ENCODE measurements at places on chromosomes 5 and 9.
A peak's percentile ranks its signal among the peaks of the same experiment; 100 is the strongest.

DNA sequence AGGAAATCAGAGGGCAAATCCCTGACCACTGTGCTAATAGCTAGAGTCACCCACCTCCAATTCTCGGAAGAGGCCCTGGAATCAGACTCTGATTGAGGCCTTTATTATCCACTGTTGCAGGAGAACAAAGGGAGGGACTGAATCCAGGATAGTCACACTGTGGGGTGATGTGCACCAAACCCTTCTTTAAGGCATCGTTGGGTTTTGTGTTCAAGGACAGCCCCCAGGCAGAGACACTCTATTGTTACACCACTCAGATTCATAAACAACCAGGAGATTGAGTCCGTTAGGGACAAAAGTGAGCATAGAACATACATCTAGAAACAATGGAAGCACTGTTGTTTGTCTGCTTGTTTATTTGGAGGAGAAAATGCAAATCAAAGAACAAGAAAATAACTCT is 124.6 kb upstream of the TBCA start:
- DNase-seq = no peak

- no peak for DNase-seq
These were observed 50.9 kb downstream of the VCAN start for GRCh38 chr5:83522446-83522845.

GRCh38 chr9:113454914-113455761 is 8.4 kb upstream of the RGS3 start:
- DNase-seq = peak; percentile 30

DNA sequence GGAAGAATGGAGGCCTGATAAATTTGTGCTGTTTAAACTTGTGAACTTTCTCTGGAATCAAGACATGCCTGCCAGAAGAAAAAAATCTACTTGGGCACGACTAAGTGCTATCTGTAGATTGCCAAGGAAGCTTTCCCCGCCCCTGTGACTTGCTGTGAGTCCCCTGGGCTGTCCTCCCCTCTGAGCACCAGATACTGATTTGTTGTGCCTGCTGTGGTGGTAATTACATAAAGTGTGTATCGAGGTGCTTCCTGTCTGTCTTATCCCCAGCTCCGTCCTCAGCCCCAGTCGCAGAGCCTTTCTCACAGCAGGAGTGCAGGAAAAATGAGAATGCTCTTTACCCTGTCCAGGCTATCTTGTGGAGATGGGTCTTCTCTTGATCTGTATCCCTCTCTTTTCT is 53.9 kb downstream of the TRIO start:
- DNase-seq = no peak

- DNase-seq = no peak
These were observed 354.3 kb downstream of the RAB3C start for GRCh38 chr5:58937031-58937681.

DNA sequence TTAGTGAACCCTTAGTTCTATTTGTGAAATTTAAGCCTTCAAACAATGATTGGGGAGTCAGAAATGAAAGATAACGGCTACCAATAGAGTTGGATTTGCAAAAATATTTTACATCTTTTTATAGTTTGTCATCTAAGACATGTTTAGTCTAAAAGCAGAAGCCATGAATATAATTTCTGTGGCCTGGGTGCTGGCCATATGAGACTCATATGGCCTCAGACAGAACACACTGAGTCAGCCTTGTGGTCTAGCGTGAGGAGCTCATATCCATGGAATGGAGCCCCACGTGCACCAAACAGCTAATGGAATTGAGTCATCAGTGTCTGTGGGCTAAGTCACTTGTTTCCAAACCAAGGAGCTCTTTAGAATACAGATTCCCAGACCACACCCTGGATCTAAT is 240.7 kb upstream of the NREP start:
- DNase-seq = no peak

DNA sequence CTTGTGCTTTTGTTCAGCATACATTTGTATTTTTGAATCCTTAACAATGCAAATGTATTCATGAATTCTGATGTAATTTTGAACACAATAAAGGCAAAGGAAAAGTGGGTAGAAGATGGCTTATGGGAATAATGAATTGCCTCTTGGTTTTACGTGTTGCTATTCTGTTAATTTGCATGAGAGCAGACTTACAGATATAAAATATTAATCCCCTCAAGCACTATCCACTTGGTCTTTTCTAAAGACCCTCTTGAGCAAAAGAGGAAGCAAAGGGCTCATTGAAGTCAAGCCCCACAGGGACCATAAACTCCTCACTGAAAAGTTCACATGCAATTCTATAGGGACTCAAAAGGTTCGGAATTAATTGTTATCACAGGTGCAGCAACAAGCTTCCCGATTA is 51.9 kb downstream of the OSTF1 start:
- no peak for DNase-seq

DNA sequence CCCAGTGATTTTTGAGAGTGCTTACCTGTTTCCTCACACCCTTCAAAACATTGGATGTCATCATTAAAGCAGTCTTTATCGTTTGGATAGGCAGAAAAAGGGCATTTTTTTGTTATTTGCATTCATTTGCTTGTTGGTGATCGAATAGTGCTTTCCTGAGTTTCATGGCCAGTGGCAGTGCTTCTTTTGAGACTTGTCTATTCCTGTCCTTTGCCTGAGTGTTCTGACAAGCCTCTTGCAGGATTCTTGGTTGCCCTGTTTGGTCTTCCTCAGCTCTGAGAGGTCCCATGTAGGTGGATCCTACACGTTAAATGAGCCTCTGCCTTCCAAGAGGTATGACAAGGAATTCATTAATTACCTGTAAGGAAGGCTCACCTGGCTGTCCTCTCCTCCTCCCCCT is 52.8 kb downstream of the DAB2IP start:
- no peak for DNase-seq

- DNase-seq = no peak
These were observed 15.0 kb downstream of the FER start for GRCh38 chr5:108762660-108763059.

DNA sequence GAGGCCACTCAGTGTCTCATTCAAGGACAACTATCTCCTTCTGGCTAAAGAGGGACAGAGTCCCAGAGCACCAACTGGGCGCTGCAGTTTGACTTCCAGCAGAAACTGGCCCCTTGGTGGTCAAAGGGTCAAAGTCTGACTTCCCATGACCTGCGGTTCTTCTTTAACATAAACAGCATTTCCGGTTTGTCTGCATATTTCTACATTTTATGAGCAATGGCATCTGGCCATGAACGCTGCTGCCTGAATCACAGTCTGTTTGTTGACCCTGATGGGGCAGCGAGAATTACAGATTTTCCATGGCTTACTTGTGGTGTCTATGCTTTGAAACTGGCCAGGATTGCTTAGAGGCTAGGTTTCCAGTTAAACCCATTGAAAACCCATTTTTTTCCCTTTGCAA is 1.3 kb downstream of the TNFSF15 start:
- no peak for DNase-seq

DNA sequence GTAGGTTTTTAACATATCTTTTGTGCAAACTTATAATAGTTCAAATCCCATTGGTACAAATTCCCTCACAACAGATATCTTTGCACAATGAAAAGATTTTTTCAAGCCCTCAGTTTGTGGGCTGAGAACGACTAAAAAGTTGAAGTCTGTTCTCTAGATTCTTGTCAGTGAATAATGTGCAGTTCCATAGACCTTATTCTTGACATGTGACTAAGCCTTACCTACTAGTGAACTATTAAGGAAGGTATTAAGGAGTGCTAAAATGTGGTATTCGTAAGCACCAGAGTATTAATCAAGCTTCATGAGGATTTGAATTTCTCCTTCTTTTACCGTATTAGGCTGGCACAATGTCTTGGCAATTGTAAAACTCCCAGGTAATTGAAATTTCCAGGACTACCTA is 205.6 kb upstream of the DMRTA1 start:
- no peak for DNase-seq

DNA sequence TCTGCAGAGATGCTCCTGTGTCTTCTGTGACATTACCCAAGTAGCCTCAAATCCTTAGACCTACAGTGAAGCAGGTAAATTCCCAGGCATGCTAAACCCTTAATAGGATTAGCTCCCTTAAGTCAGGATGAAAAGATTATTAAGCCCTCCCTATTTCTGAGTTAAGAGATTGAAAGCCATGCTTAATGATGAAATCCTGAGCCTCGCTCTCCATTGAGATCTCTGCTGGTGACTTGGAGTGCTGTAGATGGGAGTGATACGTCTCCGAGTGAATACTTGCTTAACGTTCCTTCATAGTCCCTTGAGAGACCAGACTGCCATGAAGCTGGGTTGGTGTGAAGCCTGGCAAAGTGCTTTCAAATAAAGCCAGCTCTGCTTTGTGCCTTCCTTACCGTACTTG is 34.2 kb downstream of the AOPEP start:
- DNase-seq = no peak

GRCh38 chr5:180059326-180059725 is 12.2 kb downstream of the RNF130 start:
- no peak for DNase-seq

DNA sequence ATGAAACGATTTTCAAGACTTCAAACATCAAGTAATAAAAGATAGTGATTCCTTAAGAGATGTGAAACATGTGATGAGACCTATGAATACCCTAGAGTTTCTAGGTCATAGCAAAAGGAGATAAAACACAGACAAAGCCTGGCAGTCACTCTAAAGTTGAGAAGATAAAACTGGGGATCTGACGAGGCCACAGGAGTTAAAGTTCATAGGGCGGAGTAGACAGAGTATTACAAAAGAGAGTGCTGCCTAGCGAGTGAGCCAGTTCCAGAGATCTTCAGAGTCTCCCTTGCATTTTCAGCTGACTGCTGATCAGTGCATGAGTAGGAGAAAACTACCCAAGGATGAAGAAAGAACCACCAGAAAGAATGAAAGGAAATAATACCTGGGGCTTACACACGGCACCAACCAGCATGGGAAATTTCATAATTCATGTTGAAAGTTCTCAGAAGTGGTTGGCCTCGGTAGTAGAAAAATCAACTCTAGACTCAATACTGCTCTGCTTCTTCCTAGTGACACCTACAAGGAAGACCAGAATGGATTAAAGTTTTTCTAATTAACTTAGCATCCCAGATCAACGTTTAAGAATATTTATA is 30.4 kb downstream of the FBXO4 start:
- no peak for DNase-seq

- no peak for DNase-seq
These were observed 5.2 kb downstream of the GNAQ start for GRCh38 chr9:78026416-78026815.

- no peak for DNase-seq
These were observed 4.6 kb downstream of the SLC35A4 start for GRCh38 chr5:140569197-140569596.

- DNase-seq = no peak
These were observed 154.1 kb downstream of the CARTPT start for GRCh38 chr5:71873191-71873591.

- no peak for DNase-seq
These were observed 251.6 kb downstream of the NTRK2 start for GRCh38 chr9:84921175-84921574.

GRCh38 chr9:125085703-125086477 is 57.4 kb downstream of the SCAI start:
- DNase-seq = no peak

- DNase-seq = no peak
These were observed 26.2 kb downstream of the NIPAL4 start for GRCh38 chr5:157486221-157486681.

DNA sequence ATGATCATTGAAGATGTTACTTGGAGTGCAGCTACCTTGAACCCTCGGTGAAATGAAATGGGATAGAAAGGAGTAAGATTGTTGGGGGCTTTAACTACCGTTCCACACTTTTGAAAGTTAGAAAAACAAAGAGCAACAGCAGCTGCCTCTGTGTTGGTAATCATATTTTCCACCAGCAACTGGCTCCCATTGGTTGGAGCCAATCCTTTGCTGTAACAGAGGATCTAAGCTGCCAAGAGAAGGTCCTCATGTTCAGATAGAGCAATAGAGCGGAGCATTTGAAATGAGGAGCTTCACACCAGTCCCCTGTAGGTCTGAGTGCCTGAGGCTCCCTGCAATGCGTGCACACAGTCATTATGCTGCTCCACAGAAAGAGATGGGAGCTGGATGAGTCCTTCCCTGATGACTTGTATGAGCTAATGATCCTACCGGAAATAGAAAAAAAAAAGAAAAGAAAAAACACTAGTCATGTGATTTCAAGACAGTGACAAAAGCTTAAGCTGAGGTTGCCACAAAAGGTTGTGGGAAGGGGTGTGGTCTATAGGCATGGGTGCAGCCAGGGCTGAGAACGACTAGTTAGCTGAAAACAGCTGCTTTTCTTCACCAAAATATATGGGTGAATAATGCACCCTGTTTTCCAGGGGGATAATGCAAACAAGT is 300.7 kb downstream of the MLLT3 start:
- DNase-seq = peak; percentile 35

DNA sequence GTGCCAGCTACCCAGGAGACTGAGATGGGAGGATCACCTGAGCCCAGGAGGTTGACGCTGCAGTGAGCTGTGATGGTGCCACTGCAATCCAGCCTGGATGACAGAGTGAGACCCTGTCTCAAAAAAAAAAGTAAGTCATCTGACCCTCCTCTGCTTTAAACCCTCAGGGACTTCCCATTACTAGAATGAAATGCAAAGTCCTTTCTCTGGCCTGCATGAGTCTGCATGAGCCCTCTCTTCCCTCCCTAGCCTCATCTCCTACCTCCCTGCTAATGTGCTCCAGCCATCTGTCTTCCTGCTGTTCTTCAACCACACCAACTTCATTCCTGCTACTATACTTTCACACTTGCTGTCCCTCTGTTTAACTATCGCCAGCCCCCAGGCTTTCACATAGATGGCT is 15.3 kb downstream of the IL5 start:
- no peak for DNase-seq

- DNase-seq = no peak
These were observed 24.0 kb downstream of the VLDLR start for GRCh38 chr9:2645569-2645968.

- DNase-seq = no peak
These were observed 26.7 kb downstream of the EBF1 start for GRCh38 chr5:159073026-159073425.

DNA sequence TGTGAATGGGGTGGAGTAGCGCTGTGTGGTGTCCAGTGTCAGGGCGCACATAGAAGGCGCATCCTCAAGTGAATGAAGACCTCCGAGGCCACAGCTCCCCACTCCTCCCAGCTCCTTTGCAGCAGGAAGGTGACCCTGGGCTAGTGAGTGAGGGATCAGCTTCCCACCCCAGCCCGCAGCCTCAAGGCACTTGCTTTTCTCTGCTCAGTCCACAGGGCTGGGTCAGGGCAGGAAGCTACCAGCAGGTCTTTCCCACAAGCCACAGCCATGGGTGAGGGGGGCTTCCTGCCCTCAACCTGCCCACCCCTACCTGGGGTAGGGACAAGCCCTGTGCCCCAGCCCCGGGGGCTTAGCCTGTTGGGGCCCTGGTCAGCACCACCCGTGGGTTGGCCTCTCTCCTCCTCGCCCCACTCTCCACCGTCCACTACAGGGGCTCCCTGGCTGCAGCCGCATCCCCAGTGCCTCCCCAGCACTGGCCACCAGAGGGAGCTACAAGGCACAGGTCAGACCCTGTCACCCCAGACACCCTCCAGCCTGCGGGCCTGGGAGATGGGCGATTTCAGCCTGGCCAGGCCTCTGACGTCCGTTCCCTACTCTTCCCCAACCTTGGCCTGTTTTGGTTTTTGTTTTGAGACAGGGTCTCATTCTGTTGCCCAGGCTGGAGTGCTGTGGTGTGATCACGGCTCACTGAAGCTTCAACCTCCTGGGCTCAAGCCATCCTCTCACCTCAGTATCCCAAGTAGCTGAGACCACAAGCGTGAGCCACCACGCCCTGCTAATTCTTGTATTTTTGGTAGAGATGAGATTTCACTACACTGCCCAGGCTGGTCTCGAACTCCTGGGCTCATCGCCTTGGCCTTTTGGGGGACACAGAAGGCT is 1.3 kb upstream of the ABCA2 start:
- peak; percentile 88 for DNase-seq

All from activated CD4-positive, alpha-beta T cell treated with anti-CD3 and anti-CD28 coated beads, Interleukin-2, Interleukin-4, amounts not matched to agents 100 ng/mL and 50 ng/mL, durations not matched to agents 16 hours and 8 hours (primary cell).